NCI-H1694 (cell line): ENCODE measurements at places on chromosomes 2 and 18.

- no peak for DNase-seq
Measured at GRCh38 chr2:189116087-189116486, 63.5 kb downstream of the COL5A2 start.

- DNase-seq: no peak
Measured at GRCh38 chr2:68663371-68664156, 20.2 kb downstream of the PROKR1 start.

DNA sequence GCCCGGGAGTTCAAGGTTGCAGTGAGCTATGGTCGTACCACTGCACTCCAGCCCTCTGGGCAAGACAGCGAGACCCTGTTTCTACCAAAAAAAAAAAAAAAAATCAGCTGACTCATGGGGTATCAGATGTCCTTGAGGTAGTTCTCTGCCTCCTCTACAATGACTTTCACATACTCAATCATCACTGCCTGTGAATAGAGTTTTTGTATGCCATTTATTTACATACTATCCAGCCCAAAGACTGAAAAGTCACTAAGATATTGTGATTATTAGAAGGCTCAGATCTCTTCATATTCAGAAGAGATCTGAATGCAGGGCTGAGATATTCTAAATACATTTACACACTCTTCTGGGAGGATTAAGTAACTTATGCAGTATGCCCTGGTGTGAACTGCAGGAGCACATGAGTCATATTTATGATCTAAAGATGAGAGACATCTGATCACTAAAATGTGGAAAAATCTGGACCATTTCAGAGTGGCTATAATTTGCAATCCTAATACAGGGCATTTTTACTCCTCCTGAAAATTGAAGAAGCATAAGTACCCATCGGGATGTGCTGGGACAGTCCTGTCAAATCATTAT lies 38.9 kb downstream of the KLF7 start:
- no peak for DNase-seq

- no peak for DNase-seq
Measured at GRCh38 chr2:98824256-98825019, 93.5 kb upstream of the MGAT4A start.

- no peak for DNase-seq
Measured at GRCh38 chr2:176398243-176399073, 129.2 kb downstream of the MTX2 start.

- DNase-seq: no peak
Measured at GRCh38 chr2:138210487-138210886, 246.2 kb downstream of the HNMT start.

- no peak for DNase-seq
Measured at GRCh38 chr2:79129804-79130203, 9.5 kb downstream of the REG1A start.
